ENCODE measurements at places on chromosomes 3 and 15.

DNA sequence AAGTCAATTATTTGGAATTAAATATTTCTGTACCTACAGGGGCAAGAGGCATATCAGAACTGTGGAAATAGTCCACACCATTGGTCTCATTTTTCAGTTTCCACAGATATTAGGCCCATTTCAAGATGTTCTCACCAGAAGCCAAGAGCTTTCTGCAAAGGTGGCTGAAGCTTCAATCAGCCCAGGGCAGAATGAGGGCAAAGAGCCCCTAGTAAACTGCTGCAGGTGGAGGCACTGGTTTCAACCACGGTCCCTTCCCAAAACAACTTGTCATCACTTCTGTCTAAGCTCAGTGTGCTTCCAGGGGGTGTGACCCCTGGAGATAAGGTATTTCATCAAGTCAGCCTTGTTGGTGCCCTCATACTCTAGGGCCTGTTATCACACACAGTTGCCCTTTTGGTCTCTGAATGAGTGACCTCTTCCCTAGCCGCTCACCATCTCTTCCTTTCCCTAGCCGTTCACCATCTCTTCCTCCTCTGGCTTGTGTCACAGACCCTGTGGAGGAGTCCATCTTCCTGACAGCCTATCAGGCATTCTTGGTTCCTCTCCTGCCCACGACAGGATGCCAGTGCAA is 21.2 kb downstream of the IL17RD start:
- no peak for DNase-seq

GRCh38 chr3:184030536-184030935 is 1.0 kb upstream of the HTR3D start:
- no peak for DNase-seq

DNA sequence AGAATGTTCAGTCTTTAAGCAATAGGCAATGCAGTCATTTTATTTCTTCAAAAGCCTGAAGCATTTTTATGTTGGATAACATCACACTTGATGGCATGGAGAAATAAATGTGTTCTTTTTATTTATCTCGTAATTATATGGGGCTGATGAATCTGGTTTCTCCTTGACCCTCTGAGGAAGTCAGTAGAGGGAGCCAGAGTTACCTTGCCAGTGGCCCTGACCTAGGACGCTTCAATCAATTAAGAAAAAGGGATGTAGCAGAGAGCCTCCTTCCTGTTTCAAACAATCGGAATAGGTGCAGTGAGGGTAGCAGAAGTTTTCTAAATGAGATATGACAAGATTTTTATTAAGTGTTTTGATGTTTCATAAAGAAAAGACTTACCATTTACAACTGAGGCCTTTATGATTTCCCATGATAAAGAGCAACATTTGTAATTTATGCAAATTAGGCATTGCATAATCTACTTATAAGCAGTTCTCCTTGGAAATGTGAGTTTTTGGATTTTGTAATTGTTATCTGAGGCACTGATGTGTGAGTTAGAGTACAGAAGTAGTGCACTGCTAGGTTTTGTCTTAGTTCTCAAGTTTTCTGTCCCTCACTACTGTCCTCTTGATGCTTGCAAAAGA is 129.1 kb downstream of the RAP2B start:
- no peak for DNase-seq

DNA sequence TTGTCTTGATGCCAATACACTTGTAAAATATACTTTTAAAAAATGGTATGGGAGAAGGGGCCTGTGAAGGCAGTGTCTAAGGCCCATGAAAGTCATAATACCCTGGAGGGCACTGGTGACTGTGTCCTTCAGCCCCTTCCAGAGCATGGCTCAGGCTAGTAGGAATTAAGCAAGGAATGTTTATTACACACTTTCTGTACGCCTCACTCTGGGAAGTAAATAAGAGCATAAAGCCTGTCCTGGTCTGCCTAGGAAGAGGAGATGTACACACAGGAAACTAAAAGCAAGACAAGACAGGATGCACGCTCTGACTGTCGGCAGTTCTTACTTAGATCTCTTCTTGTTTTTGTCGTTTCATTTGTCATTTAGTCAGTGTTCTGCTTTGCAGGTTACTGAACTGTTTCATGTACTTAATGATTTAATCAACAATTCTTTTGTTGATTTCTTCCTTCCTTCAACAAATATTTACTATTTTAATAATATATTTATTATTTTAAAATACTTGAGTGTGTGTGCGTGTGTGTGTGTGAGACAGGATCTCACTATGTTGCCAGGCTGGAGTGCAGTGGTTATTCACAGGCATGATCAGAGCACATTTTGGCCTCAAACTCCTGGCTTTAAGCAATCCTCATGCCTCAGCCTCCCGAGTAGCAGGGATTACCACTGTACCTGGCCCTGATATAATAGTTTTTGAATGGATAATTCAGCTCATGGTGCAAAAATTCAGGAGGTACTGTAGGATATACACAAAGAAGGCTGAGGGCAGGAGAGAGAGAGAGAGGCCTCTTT is 9.0 kb upstream of the SMAD6 start:
- no peak for DNase-seq

- no peak for DNase-seq
Measured at GRCh38 chr3:131388490-131388799, 6.9 kb downstream of the NUDT16 start.

DNA sequence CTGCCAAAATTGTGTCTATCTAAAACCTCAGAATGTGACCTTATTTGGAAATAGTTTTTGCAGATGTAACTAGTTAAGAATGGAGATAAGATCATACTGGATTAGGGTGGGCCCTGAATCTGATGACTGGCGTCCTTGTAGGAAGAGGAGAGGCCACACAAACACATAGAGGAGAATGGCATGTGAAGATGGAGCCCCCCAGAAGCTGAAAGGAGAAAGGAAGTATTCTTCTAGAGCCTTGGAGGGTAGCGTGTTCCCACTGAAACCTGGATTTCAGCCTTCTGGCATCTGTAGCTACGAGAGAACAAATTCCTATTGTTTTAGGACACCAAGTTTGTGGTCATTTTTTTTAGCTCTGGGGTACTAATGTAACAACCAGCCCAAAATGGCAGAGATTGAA is 423.0 kb upstream of the TPM1 start:
- DNase-seq, result no peak

GRCh38 chr3:125062904-125063618 is 7.3 kb upstream of the HEG1 start:
- DNase-seq, result peak; percentile 91

DNA sequence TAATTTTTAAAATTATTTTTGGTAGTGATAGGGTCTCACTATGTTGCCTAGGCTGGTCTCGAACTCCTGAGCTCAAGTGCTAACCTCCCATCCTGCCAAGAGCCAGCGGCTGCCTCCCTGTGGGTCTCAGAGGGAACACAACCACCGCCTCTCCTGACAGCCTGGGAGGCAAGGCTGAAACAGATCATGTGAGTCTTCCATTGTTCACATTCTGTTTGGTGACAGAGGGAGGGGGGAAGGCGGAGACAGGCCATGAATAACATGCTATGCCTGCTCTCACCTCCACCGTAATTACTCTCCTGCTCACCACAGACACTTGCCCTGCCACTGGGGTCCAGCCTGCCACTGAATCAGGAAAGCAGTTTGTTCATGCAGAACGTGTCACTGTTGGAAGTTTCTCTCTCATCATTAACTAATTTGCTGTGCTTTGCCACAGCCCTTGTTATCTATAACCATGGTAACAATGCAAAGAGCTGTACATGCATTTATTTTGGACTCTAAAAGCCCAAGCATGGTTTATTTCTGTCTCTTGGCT is 78.4 kb upstream of the RASGRF1 start:
- no peak for DNase-seq

DNA sequence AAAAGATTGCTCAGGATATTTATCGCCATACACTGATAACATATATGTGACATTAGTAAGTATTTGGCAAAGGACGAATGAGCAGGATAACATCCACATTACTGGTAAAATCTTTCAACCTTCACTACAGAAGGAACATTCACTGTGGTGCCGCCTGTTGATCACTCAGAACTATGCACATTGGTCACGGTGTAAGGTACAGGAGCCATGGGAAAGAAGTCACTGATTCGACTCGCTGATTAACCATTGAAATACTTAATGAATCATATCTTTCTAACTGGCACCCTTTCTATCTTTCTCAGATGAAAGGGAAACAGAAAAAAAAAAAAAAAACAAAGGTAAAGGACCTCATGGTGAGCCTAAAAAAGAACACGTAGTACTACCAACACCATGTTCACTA is 68.8 kb downstream of the TJP1 start:
- no peak for DNase-seq

DNA sequence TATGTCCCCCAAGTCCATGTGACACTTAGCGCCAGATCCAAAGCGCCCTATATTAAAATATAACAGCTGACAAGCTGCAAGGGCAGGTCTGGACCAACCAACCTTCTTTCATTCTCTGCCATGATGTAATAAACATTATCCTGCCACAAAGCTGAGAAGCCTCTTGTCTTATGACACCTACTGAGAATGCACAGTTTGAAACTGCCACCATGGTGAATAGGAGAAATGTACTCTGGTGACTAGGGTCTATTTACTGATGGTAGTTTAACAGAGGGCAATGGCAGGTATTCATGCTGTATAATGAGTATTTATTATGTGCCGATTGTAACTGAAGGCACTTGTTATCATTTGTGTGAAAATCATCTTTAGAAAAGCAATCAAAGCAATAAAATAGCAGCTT is 634.0 kb downstream of the OTOL1 start:
- DNase-seq, result no peak

- no peak for DNase-seq
Measured at GRCh38 chr15:100932676-100933348, 13.7 kb downstream of the LRRK1 start.

GRCh38 chr15:76059320-76060117 is at the start of gene TMEM266:
TSS of gene TMEM266 (plus strand) at chr15:76059985. CDS start at chr15:76134264, 74,279 bp downstream.
- peak; percentile 13 for DNase-seq

DNA sequence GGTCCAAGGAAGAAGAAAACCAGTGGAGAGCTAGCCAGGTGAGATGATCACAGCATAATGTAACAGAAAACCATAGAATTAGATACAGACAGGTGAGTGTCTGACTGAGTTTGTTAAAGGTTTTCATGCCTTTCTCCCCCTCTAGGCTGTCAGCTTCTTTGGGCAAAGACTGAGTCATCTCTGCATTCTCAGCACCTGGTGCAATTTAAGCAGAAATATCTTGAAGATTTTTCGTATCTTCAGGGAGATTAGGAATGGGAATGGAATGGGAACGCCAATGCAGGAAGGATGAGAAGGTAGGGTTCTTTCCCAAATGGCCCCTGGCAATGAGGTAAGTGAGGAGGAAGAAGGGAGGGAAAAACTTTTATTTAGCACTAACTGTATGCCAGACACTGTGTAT is 122.0 kb upstream of the SLC7A14 start:
- no peak for DNase-seq

DNA sequence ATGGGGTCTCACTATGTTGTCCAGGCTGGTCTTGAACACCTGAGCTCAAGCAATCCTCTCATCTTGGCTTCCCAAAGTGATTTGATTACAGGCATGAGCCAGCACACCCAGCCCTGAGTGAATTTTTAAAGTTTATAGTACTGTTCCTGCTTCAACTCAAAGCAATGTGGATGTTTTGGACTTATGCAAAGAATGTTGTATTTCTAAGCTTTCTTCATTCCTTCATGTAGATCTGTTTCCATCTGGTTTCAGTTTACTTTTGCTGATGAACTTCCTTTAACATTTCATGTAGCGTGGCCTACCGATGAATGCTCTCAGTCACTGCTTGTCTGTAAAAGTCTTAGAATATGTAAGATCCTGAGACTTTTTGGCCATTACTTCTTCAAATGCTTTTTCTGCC is 23.2 kb downstream of the NRG4 start:
- no peak for DNase-seq

- peak; percentile 65 for DNase-seq
Measured at GRCh38 chr3:158434412-158435038, 136.5 kb upstream of the MLF1 start.

GRCh38 chr15:67571648-67572415 is 29.3 kb downstream of the MAP2K5 start:
- DNase-seq, result no peak

GRCh38 chr15:69951898-69952555 is 145.7 kb downstream of the TLE3 start:
- DNase-seq, result no peak

DNA sequence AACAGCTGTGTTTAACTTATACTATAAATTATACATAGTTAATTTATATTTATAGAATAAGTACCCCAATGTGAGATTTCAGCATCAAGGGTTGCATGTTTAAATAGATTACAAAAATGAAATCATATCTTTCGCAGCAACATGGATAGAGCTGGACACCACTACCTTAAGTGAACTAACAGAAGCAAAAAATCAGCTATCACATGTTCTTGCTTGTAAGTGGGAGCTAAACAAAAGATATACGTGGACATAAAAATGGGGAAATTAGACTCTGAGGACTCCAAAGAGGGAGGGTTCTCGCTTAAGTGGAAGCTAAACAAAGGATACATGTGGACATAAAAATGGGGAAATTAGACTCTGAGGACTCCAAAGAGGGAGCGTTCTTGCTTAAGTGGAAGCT is 626.5 kb upstream of the DPPA4 start:
- DNase-seq, result no peak

DNA sequence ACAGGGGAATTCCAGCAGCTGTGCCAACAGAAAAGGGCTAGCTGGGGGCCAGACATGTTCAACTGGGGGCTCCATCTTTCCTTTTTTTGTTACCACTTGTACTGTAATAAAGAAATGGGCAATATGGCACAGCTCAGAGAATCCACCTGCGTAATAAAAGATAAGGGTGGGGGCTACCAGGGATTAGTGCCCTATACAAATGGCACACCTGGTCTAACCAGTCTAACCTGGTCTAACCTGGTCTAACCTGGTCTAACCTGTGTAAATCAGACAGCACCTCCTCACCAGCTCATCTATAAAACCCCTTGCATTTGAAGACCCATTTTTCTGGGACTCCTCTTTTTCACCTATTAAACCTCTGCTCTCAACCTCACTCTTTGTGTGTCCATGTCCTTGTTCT is 26.2 kb upstream of the CLDN16 start:
- no peak for DNase-seq

DNA sequence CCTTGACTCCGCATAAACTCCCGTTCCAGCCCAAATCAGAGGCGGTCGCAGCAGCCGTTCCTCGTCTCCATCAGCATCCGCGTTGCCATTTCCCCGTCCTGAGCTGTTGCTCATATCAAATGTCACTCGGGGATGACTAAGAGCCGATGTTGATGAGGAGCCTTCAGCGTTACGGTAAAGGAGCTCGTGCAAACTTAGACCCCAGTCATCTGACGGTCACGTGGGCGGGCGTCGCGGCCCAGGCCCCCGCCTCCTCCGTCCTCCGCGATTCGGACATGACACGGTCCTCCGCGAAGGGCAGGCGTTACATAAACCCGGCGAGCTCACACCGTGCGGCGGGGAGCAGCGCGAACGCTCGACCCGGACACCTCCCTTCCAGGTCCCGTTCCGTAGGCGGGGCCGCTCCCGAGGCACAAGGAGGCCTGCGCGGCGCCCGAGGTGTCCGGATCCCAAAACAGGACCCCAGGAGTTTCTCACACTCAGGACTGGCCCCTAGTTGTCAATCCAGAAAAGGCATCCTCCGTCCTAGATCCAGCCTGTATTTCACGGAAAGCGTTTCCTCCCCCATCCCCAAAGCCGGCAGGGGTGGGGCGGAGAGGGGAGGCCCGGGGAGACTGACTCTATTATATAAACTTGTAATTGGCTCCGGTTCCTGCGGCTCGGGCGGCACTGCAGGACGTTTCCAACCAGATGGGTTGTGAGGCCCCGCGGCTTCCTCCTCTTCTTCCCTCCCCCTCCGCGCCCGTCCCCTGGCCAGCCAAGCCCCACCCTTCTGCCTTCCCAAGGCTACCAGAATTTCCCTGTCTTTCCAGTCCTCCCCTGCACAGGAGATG is 100.0 kb upstream of the IGF1R start:
- DNase-seq, result peak; percentile 51
